A549 treated with AZD2906 at 1 μM for 4 hours (cell line): ENCODE measurements at places on chromosomes 1 and 21. TPM values are rescaled to one million over a fixed set of nuclear protein-coding genes. Genes with fewer than 3 reads are reported as not detected.

The CD34 gene
- total RNA-seq: 0.02 to 0.06 TPM in 2 of 5 replicates, not detected in the others

The RGS2 gene
- 135 to 200 TPM (median 157 TPM) in 5 replicates for total RNA-seq

The AADACL3 gene
- not detected in 5 replicates for total RNA-seq

The SLC16A4 gene
- 22.7 to 39.9 TPM (median 29.3 TPM) in 5 replicates for total RNA-seq

The APOBEC4 gene
- total RNA-seq: not detected in 5 replicates

The MCOLN2 gene
- total RNA-seq: 1.9 to 2.1 TPM (median 2.0 TPM) in 5 replicates

The RABGAP1L gene
- 4.3 to 6.4 TPM (median 5.4 TPM) in 5 replicates for total RNA-seq

The VHLL gene
- total RNA-seq: not detected in 5 replicates

The WLS gene
- 15.1 to 19.8 TPM (median 15.3 TPM) in 5 replicates for total RNA-seq

The PTGER3 gene
- 0.01 TPM in 1 of 5 replicates, not detected in the others for total RNA-seq

The REN gene
- total RNA-seq: not detected in 5 replicates

The SYT2 gene
- total RNA-seq: 0.72 to 1.1 TPM (median 0.83 TPM) in 5 replicates

The SYPL2 gene
- 0.05 to 0.13 TPM (median 0.08 TPM) in 5 replicates for total RNA-seq

The CTBS gene
- total RNA-seq: 5.0 to 6.4 TPM (median 6.0 TPM) in 5 replicates

The CLDN19 gene
- not detected in 5 replicates for total RNA-seq

The ANGPTL7 gene
- not detected in 5 replicates for total RNA-seq

The OR2M3 gene
- not detected in 5 replicates for total RNA-seq

The OLIG2 gene
- total RNA-seq: 0.07 TPM in 1 of 5 replicates, not detected in the others

The ASCL5 gene
- total RNA-seq: 0.08 to 0.16 TPM (median 0.09 TPM) in 5 replicates

The OR2T8 gene
- not detected in 5 replicates for total RNA-seq

The DYRK3 gene
- 9.1 to 13.2 TPM (median 9.4 TPM) in 5 replicates for total RNA-seq

The TNFRSF1B gene
- total RNA-seq: 0.52 to 0.65 TPM (median 0.60 TPM) in 5 replicates

The ERI3 gene
- 47.9 to 67.7 TPM (median 60.9 TPM) in 5 replicates for total RNA-seq

The ESPN gene
- total RNA-seq: 0.43 to 0.79 TPM (median 0.53 TPM) in 5 replicates

The DDAH1 gene
- total RNA-seq: 6.8 to 8.8 TPM (median 8.0 TPM) in 5 replicates

The TRIM17 gene
- not detected in 5 replicates for total RNA-seq

The ARTN gene
- total RNA-seq: 0.14 to 0.39 TPM (median 0.28 TPM) in 5 replicates

The NUF2 gene
- total RNA-seq: 23.0 to 30.7 TPM (median 25.2 TPM) in 5 replicates

The C1orf141 gene
- total RNA-seq: not detected in 5 replicates

The ERG gene
- total RNA-seq: 0.05 to 0.06 TPM (median 0.05 TPM) in 3 of 5 replicates, not detected in the others

The PTPN14 gene
- total RNA-seq: 9.3 to 12.1 TPM (median 11.2 TPM) in 5 replicates

The PRRX1 gene
- 0.06 TPM in 1 of 5 replicates, not detected in the others for total RNA-seq

The GCSAML gene
- not detected in 5 replicates for total RNA-seq

The ARMH1 gene
- 0.50 to 1.5 TPM (median 0.98 TPM) in 5 replicates for total RNA-seq

The SMG5 gene
- total RNA-seq: 38.1 to 44.8 TPM (median 41.8 TPM) in 5 replicates

The OR2L3 gene
- total RNA-seq: not detected in 5 replicates

The DNAH14 gene
- 12.9 to 15.4 TPM (median 14.5 TPM) in 5 replicates for total RNA-seq

The RHOU gene
- 12.7 to 18.4 TPM (median 16.6 TPM) in 5 replicates for total RNA-seq

The GBP6 gene
- not detected in 5 replicates for total RNA-seq

The HSD3B2 gene
- not detected in 5 replicates for total RNA-seq

The MTARC1 gene
- total RNA-seq: 8.1 to 8.9 TPM (median 8.5 TPM) in 5 replicates

The FAM177B gene
- total RNA-seq: not detected in 5 replicates

The TSSK3 gene
- total RNA-seq: 0.29 TPM in 1 of 5 replicates, not detected in the others

The SLC1A7 gene
- 0.03 TPM in 1 of 5 replicates, not detected in the others for total RNA-seq

The CASQ1 gene
- total RNA-seq: 0.03 to 0.10 TPM in 2 of 5 replicates, not detected in the others

The LMX1A gene
- total RNA-seq: not detected in 5 replicates

The MPL gene
- total RNA-seq: 0.08 to 0.31 TPM (median 0.17 TPM) in 4 of 5 replicates, not detected in the other

The CHRM3 gene
- 0.01 to 0.09 TPM (median 0.03 TPM) in 5 replicates for total RNA-seq

The KIAA1614 gene
- 0.69 to 1.6 TPM (median 1.2 TPM) in 5 replicates for total RNA-seq

The INSRR gene
- not detected in 5 replicates for total RNA-seq

The FABP3 gene
- total RNA-seq: not detected in 5 replicates

The GJA5 gene
- total RNA-seq: 0.02 to 0.07 TPM in 2 of 5 replicates, not detected in the others
